ENCODE measurements at places on chromosomes 2 and 18. TPM values are rescaled to one million over a fixed set of nuclear protein-coding genes. Genes with fewer than 3 reads are reported as not detected.

DNA sequence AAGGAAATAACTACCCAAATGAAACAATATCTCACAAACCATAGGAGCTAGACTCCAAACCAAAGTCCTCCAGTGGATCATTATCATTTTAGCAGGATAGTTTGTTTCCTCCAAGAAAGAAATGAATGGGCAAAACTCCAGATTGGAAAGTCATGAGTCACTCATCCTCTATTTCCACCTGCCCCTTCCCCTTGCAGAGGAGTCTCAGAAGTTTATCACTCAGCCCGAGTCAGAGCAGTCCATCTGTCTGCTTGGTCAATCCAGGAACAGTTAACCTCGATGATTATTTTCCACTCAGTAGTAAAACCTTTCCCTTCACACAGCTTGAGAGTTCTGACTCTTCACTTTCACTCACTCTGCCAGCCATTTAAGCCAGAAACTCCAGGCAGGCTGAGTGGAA is 462.2 kb downstream of the BCL11A start:
- DNase-seq = no peak

- no peak for DNase-seq
Measured at GRCh38 chr18:36519358-36519757, 221.8 kb downstream of the FHOD3 start.

GRCh38 chr18:35623255-35623654 is 41.7 kb downstream of the GALNT1 start:
- DNase-seq = no peak

GRCh38 chr2:144281476-144281875 is 238.4 kb downstream of the ZEB2 start:
- no peak for DNase-seq

DNA sequence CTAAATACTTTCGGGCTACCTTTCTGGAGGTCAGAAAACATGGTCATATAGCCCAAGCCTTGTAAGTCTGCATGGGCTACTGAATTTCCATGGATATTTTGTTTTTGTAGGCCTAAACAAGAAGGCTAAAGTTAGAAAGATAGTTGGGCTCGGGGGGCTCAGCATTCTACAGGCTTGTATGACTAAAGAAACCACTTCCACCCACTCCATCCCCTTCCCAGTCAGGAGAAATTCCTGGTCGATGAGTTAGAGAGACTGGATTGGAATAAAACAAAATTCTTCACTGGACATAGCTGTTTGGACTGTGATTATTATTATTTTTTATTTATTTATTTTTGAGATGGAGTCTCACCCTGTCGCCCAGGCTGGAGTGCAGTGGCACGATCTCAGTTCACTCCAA is 539.4 kb upstream of the TNP1 start:
- no peak for DNase-seq

DNA sequence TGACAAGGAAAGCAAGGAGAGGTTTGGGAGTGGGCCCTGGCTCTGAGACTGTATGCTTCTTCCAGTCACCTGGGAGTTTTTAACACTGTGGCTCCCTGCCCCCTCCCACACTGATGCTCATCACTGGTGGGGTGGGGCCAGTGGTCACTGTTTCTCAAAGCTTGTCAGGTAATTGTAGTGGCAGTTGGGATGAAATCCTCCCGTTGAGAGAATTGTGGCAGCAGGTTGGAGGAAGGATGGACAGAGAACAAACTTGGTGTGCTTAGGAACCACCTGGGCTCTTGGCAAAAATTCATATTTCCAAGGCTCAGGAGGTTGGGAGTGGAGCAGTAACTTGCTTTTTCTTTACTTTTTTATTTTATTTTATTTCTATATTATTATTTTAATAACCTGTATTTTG is 25.1 kb downstream of the DGKD start:
- no peak for DNase-seq

DNA sequence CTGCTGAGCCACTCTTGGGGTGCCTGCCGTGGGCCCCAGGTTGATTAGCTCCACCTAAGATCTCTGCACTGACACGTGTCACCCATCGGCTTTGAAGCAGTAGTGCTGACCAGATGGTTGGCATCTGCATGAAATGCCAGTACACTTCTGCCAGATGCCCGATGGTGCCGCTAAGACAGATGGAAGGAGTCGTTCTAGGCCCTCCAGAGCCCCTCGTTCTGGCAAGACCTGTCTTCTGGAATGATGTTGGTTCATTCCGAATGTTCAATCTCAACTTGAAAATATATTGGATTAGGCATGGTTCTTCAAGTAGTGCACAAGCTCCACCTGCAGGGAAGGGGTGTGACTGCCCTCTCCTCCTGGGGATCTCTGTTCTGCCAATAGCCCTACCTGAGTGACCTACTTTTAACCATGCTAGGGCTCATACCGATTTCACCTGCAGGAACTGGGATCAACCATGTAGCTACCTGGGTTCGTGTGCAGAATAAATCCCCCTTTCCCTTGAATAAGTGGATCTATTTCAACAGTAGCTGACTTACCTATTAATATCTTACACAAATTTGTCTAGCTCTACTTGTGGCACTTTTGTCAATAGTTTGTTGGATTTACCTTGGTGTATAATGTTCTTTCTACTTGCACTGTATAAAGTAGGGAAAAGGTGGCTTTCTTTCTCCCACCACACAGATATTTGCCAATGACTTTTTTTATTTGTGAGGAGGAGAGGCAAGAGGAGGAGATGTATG is 342.6 kb downstream of the CTNNA2 start:
- no peak for DNase-seq

- DNase-seq = no peak
Measured at GRCh38 chr2:15713475-15713874, 121.8 kb downstream of the DDX1 start.

GRCh38 chr2:193326296-193326695 is 1131.6 kb upstream of the TMEFF2 start:
- DNase-seq = no peak

- no peak for DNase-seq
Measured at GRCh38 chr2:102181919-102182635, 4.7 kb upstream of the IL1RL2 start.

GRCh38 chr2:228986961-228987360 is 284.1 kb downstream of the PID1 start:
- DNase-seq = no peak

DNA sequence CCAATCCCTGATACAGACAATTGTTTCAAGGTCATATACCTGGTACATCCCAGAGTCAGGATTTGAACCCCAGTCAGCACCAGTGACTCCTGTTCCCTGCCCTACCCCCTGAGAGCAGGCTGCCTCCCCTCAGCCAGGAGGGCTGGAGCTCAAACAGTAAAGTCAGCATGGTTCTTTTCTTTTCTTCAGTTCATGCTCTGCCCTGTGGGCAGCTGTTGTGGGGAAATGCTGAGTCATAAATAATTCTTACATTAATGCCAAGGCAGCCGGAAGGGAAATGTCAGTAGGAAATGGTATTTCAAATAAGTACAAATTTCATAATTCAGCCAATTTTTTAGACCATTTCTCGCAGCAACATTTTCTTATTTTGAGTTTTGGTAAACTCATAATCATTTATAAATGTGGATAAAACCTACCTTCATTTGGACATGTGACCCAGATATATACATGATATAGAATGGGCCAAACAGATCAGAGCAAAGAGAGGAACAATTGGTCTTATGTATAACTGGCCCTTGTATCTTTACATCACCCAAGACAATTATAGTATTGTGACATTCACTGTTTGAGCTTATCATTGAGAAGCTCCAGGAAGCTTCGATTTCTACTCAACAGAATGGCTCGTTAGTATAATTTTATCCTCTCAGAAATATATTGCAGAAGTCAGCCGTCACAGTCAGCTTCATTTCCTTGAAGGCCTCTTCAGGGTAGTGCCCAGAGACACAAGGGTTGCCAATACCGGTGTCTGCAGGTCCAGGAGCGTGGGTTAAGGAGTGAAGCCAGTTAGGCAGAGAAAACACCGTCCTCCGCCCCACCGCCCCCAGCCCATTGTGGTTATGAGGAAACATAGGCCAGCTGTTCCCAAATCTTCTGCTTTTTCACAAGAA is 28.0 kb upstream of the SCYGR1 start:
- DNase-seq = no peak

GRCh38 chr2:3904061-3904460 is 200.7 kb downstream of the DCDC2C start:
- DNase-seq = no peak

DNA sequence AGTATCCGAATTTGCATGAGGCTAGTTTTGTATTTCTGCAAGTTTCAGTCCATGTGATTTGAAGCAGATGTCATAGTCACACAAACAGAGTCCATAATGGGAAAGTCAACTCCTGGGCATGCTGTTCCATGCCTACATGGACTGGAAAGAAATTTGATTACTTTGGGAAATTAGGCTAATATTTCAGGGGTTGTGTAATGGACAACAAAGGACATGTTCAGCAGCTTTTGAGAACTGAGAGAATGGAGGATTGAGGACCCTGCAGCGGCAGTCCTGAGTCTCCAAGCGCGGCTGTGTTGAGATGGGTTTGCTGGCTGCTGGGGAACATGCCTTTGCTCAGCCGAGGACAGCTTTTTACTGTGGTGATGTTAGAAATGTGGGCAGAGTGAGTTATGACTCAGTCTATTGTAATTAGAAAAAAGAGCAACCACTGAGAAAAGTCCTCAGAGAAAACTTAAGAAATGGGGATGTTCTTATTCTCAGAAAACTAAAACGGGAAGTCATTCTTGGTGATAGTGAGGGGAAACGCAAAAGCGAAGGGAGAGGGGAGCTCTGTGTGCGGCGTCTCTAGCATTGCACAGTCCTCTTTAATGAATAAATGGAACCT is 149.2 kb downstream of the FAM210A start:
- no peak for DNase-seq

- DNase-seq = no peak
Measured at GRCh38 chr2:211982162-211982561, 556.4 kb downstream of the ERBB4 start.

- DNase-seq = no peak
Measured at GRCh38 chr2:207770602-207771404, 1.1 kb upstream of the FZD5 start.

- no peak for DNase-seq
Measured at GRCh38 chr2:117775703-117776219, 38.7 kb upstream of the DDX18 start.

DNA sequence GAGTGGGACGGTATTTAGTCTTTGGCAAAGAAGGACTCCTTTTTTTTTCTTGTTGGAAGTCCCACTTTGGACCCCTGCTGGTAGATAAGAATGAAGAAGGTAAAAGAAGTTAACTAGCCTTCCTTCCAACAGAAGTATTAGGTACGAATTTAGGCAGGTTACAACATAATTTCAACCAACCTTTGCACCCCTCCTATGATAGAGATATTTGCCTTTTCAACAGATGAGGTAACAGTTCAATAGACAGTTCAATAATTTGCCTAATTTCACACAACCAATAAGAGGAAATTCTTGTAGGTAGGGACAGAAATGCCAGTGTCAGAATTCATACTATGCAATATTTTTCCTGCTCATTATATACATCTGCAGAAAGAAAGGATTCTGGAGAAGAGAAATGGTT is 100.8 kb downstream of the CCDC141 start:
- DNase-seq = no peak

GRCh38 chr2:229408962-229409361 is 137.9 kb upstream of the PID1 start:
- no peak for DNase-seq

DNA sequence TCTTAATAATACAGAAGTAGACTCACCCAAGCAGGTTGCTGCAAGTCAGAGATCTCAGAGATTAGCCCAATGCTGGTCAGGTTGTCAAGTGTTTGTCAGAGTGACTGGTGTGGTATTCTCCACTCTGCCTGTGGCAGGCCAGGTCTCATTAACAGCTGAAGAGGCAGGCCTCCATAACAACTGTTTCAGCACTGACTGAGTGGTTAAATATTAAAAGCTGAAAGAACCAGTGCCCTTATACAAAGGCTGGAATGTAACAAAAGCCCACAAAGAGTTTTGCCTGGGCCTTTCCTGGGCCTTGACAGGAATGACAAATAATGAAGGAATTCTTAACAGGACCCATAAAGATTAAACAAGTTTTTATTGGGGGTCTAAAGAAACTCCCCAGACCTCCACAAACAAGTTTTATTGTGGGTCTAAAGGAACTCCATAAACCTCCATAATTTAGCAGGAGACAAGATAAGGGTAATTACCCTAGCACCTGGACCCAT is 26.8 kb downstream of the SULT1C2 start:
- no peak for DNase-seq

Gene DYSF
- total RNA-seq = 1.7 TPM

Gene CNRIP1
- 8.9 TPM for total RNA-seq

Gene SERPINB4
- 0.60 TPM for total RNA-seq

Gene EMILIN2
- 11.3 TPM for total RNA-seq

Gene PIEZO2
- total RNA-seq = 2.2 TPM

Gene PRKAG3
- not detected for total RNA-seq

Gene NCKAP5
- 6.4 TPM for total RNA-seq

Gene PFN4
- not detected for total RNA-seq
